ENCODE measurements at places on chromosomes 11 and 22.

DNA sequence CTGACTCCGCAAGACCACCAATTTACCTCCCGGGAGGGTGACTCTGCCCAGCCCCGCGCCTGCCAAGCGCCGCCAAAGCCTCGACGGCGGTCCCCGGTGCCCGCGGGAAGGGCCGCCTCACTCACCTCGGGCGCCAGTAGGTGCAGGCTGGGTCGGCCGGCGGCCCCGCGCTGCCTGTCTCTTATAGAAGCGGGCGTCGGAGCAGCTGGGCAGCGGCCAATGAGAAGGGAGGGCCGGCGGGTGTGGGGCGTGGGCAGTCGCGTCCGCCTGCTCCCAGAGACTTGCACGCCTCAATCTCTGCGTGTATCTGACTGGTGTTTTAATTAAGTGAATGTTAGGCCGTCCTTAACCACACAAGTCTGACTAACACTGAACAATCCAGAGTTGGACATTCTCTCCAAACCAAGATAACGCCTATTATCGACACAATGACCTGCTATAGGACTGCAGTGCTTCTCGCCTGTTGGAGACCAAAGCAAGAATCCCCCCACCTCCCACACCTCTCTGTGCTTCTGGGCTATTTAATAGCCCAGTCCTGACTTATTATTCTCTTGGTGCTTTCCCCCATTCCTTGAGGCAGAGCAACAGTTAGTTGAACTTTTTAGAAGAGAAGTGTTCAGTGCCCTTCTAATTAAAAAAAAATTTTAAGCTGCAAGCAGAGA lies at the start of gene TPH1:
Gene TPH1 (minus strand): TSS at position 154 of the 662 bp plus-strand sequence. CDS start 5,507 bp downstream, outside the sequence.
- DNase-seq, result peak; percentile 38

DNA sequence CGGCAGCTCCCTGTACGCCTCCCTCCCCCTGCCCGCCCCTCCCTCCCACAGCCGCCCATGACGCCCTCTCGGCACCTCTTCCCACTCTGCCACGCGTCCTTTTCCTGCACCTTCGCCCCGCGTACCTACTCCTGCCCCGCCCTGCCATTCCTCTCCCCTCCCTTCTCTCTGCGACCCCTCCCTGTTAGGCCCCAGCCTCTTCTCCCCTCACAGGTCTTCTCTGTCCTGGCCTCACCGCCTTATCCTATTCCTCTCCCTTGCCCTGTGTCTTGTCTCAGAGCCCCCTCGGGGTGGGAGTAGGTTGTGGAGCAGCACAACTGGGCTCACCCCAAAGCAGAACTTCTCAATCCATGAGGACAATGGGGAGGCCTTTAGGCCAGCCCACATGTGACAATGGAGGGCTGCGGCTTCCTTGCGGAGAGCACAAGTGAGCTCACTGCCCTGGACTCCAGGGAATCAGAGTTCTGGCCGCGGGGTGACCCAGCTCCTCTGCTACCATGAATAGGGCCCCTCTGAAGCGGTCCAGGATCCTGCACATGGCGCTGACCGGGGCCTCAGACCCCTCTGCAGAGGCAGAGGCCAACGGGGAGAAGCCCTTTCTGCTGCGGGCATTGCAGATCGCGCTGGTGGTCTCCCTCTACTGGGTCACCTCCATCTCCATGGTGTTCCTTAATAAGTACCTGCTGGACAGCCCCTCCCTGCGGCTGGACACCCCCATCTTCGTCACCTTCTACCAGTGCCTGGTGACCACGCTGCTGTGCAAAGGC lies 539 bp downstream of the SLC35C1 start:
- DNase-seq, result peak; percentile 92

DNA sequence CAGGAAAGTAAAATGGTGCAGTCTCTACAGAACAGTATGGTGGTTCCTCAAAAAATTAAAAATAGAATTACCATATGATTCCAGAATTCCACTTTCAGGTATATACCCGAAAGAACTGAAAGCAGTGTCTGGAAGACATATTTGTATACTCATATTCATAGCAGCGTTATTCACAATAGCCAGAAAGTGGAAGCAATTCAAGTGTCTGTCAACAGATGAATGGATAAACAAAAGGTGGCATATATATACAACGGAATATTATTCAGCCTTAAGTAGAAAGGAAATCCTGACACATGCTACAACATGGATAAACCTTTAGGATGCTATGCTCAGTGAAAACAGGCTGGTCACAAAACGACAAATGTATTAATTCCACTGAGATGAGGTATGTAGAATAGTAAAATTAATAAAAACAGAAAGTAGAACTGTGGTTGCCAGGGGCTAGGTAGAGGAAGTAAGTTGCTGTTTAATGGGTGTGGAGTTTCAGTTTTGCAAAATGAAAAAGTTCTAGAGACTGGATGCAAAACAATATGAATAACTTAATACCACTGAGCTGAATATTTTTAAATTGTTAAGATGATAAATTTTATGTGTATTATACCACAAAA lies 14.5 kb downstream of the SAA1 start:
- DNase-seq, result no peak

DNA sequence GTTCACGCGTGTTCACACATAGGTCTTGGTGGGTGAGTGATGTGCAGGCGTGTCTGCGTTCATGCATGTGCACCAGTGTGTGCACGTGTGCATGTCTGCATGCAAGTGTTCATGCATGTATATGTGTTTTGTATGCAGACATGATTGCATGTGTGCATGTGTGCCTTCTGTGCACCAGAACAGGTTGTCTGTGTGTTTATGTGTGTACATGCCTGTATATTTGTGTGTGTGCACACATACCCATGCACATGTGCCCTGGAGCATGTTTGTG lies 4.9 kb downstream of the ZDHHC8 start:
- no peak for DNase-seq

Data from GM23248 (cell line).